ENCODE measurements at places on chromosomes 2 and 18.

DNA sequence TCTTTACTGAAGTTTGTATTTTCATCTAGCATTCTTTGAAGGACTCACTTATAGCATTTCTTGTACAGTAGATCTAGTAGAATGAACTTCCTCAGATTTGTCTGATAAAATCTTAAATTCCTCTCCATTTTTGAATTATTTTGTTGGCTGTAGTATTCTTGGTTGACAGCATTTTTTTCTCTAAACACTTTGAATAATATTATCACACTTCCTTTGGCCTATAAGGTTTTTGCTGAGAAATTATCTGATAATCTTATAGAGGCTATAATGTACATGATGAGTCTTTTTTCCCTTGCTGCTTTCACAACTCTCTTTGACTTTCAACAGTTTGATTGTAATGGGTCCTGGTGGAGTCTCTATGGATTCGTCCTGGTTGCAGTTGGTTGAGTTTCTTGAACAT lies 169.5 kb downstream of the NOL4 start:
- DNase-seq: no peak

DNA sequence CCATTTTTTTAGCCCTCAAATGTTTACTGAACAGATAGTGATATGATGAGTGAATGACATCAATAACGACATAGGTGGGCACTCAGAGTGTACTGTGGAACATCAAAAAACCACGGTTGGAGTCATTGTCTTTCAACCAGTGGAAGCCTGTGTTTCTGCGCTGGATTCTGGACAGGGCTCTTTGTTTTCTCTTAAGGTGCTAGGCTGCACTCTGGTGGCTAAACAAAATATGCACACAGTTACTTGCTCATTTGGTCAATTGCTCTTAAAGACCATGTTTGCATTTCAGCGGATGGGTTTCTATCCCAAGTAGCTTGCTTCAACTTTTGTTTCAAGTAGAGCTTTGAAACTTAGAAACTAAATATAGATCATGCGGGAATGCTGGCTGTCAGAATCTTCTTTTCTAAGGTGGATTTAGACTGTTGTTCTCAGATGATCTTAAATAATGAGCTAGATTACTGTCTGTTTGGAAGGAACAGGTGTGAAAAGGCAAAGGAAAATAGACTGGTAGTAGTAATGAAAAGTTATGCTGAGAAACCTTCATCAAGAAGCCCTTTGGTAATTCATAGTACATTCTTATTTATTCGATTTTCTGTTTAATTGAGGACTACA lies 48.5 kb upstream of the LYPD6B start:
- no peak for DNase-seq

- no peak for DNase-seq
Measured at GRCh38 chr2:215356948-215357461, 45.1 kb downstream of the ATIC start.

GRCh38 chr2:101263377-101263800 lies 10.7 kb downstream of the CNOT11 start:
- no peak for DNase-seq

- no peak for DNase-seq
Measured at GRCh38 chr18:42187611-42188380, 232.8 kb downstream of the PIK3C3 start.

DNA sequence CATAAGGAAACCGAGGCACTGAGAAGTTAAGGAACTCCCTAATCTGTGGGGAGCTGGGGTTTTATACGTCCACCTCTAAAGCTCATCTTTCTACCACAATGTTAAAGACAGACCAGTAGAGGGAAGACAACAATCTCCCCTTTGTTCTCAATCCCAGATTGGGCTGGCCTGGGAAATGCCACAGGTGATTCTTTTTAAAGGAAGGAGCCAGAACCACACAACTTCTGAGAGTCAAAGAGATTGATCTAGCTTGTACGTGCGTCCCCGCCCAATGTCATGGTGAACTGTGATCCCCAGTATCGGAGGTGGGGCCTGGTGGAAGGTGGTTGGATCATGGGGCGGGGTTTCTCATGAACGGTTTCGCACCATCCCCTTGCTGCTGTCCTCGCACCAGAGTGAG lies 81.8 kb upstream of the LCLAT1 start:
- no peak for DNase-seq

DNA sequence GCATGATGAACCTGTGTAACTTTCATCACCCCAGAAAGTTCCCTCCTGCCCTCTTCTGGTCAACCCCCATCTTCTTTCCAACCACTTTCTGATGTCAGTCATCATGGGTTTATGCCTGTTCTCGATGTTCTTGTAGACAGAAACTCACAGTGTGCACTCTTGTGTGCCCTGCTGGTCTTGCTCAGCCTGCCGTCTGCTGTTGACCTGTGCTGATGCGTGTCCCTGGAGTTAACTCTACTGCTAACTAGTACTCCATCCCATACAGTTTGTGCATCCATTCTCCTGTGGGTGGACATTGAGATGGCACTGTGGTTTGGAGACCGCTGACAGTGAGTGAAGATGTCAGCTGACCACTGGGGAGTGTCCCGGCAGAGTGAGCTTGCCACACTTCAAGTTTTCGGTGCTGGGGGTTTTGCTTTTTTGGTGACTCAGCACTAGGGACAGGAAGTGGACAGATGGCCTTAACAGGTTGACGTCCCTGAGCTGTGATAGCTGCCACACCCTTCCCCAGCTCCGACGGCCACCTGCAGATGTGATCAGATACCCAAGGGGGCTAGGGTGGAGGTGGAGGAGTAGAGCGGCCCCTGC lies 14.8 kb downstream of the KLHL29 start:
- no peak for DNase-seq

- DNase-seq: no peak
Measured at GRCh38 chr18:6311456-6312215, 103.1 kb downstream of the L3MBTL4 start.

Data from esophagus squamous epithelium (tissue), 5 donors.